ENCODE measurements at places on chromosomes 2 and 18.

GRCh38 chr2:119158563-119159347, at the start of gene C1QL2:
C1QL2 (minus strand) TSS chr2:119158751; CDS start chr2:119158269, 482 bp downstream.
- DNase-seq, result peak; percentile 20

DNA sequence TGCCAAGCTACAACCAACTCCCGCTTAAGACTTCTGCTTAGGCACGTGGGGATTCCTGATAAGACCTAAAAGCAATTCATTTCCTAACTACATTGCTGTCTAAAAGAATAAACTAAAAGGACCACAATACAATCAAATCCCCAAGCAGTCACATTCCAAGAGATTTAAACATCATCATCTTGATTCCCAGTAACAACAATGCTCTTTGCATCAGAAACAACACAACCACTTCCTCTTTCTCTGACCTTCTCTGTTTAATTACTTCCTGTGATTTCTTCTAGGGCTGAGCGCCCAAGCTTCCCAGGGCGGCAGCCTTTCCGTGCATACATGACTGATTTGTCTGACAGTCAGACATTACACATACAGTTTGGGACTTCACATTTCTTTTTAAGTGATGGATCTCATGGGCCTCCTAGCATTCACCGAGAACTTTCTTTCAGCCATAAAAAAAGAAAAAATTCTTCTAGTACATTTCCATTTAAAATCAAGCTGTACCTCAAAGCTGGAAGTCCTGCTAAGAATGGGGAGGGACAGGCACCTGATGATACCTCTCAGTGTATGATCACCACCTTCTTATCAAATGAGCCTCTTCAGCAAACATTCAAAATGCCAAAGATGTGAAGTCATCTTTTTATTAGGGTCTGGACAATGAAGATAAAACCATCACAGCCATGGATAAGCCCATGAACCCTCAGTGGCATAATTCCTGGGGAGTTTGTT, 11.5 kb downstream of the SPRED2 start:
- no peak for DNase-seq

- no peak for DNase-seq
Measured at GRCh38 chr2:61970807-61971556, 65.5 kb downstream of the COMMD1 start.

DNA sequence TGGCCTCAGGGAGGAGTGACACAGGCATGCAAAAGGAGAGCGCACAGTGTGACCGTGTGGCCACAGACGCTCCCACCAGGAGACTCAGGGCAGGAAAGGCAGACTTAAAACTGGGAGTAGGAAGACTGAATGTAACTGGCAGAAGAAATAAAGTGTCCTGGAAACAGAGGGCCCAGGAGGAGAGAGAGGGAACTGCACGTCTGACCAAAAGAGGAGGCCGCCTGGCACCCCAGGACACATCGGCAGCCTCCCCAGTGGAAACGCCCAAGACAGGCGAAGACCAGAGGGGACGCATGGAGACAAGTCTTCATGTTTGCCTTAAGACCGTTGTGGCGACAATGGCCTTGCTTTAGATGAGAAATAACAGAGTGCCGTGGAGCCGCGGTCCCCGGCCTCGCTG, 163.6 kb upstream of the ALKAL2 start:
- no peak for DNase-seq

DNA sequence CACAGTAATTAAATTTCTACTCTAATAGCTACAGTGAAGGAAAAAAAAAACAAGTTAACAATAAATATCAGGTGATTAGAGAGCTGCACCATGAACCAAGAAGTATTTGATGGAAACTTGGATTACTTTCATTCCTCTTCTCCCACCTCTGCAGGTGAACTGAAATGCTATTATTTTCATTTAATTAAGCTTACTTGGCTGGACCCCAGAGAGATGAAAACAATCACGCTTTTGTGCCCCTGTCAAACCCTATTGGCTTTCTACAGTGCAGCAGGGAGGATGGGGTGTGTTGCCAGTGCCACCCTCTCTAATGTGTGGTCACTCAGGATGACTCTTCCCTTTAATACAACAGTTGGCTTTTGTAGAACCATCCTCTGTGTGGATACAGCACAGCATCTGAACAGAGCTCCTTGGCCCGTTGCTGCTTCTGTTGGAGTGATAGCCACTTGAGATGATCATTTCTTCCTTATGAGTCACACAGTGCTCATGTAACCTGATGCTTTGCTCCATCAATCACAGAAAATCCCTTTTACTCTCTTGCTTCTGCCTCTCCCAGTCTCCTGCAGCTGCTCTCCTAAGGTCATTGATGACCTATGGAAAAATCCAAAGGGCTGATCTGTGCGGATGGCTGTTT, 5.5 kb upstream of the ARL4C start:
- peak; percentile 73 for DNase-seq

GRCh38 chr2:153499439-153499838, 20.9 kb upstream of the RPRM start:
- no peak for DNase-seq

- no peak for DNase-seq
Measured at GRCh38 chr2:1286929-1287328, 126.3 kb upstream of the TPO start.

DNA sequence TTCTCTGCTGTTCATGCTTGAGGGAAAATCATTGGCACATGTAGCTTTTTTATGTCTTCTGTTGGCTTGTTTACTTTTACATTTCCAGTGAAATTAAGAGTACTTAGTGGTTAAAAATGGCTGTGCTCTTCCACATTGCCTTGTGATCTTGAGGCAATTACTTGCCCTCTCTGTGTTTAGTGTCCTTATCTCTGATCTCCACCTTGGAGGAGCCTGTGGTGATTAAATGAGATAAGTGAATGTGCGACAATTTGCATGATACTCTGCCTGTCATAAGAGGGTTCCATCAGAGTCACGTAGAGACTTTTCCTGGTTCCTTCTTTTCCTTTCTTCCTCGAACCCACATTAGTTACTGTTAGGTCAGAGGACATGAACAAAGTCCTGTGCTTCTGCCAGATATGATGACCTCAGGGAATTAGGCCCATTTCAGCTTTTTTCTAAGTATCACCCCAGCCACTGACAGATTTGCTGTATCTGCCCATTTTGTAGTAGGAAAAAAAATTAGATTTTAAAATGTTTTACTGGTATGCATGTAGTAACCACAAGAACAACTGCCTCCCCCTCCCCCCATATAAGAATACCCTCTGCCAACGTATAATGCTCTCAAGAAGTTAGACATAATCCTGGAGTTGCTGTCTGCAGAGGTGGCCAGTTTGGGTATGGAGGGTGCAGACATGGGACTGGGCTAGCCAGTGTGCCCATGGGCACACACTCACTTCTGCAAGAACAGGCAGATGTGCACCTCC, 51.9 kb downstream of the TET3 start:
- DNase-seq, result no peak

All from NCI-H1436 (cell line).